Occipital lobe (tissue), 3 donors: ENCODE measurements at places on chromosomes 12 and 14. TPM values are rescaled to one million over a fixed set of nuclear protein-coding genes. Genes with fewer than 3 reads are reported as not detected.

The ST8SIA1 gene
- total RNA-seq = 29.6 TPM

DNA sequence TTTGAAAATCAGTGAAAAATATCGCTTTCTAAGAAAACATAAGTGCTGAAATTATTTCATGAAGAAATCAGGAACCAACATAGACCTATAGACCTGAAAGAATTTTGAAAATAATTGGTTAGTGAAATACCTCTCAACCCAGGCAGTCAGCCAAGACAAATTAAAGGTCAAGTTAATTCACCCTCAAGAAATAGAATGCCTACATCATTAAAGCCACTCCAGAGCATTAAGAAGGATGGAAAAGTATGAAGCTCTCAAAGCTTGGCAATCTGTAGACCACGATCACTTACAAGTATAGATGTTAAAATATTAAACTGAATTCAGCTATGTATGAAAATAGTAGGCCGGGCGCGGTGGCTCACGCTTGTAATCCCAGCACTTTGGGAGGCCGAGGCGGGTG, 48.3 kb downstream of the SFSWAP start:
- DNase-seq = no peak

The FOXN4 gene
- 0.16 TPM for total RNA-seq

The TSPAN11 gene
- 4.8 TPM for total RNA-seq

GRCh38 chr12:5371631-5372030, 60.3 kb upstream of the NTF3 start:
- DNase-seq = no peak
